Activated effector memory CD4-positive, alpha-beta T cell treated with Interleukin-2 at 50 U/mL for 16 hours (primary cell): ENCODE measurements at places on chromosomes 5 and 9.

GRCh38 chr5:978693-979092 lies 29.9 kb upstream of the NKD2 start:
- no peak for DNase-seq

GRCh38 chr9:129547869-129548570 lies 72.9 kb downstream of the C9orf50 start:
- DNase-seq, result no peak

- no peak for DNase-seq
Measured at GRCh38 chr9:87959916-87960581, 14.3 kb downstream of the CDK20 start.

DNA sequence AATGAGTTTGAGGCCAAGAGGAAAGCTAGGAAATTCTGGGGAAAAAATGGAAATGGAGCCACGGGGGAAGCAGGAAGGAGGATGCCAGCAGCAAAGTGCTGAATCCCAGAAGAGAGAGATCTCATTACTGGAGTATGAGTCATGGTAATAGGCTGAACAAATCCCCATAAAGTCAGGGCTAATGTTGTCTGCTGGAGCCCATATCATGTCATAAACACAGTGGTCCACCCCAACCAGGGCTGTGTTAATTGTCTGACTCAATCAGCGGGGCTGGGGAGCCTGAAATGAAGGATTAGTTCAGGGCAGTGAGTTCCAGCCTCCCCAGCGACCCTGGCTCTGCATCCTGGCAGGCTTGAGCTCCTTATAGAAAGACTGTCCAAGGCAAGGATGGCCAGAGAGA lies 68.8 kb downstream of the TLR4 start:
- no peak for DNase-seq

GRCh38 chr5:154647114-154647760 lies 107.9 kb upstream of the LARP1 start:
- DNase-seq, result no peak

GRCh38 chr5:102961671-102962070 lies 158.3 kb downstream of the GIN1 start:
- no peak for DNase-seq
